Cardiac ventricle fibroblast (primary cell): ENCODE measurements at places on chromosomes 6 and 20. TPM values are rescaled to one million over a fixed set of nuclear protein-coding genes. Genes with fewer than 3 reads are reported as not detected.

ARFRP1 gene
- 22.8 and 32.0 TPM in 2 replicates for total RNA-seq

HS3ST5 gene
- total RNA-seq = not detected in 2 replicates

BCAS4 gene
- total RNA-seq = 1.9 TPM in 2 replicates

LRRC73 gene
- total RNA-seq = 0.15 and 0.44 TPM in 2 replicates

HAO1 gene
- not detected in 2 replicates for total RNA-seq

CTAGE9 gene
- total RNA-seq = not detected in 2 replicates

FABP7 gene
- not detected in 2 replicates for total RNA-seq

GPSM3 gene
- 1.6 and 1.9 TPM in 2 replicates for total RNA-seq

DEFB114 gene
- total RNA-seq = not detected in 2 replicates

FAM217A gene
- total RNA-seq = not detected in 2 replicates

MOCS1 gene
- 18.9 and 24.1 TPM in 2 replicates for total RNA-seq

DLGAP4 gene
- 32.3 and 38.0 TPM in 2 replicates for total RNA-seq

HEY2 gene
- 0.05 and 0.06 TPM in 2 replicates for total RNA-seq

XKR7 gene
- total RNA-seq = not detected in 2 replicates

FOXC1 gene
- total RNA-seq = 4.3 and 4.7 TPM in 2 replicates

TFAP2D gene
- total RNA-seq = not detected in 2 replicates
